ENCODE measurements at places on chromosomes 2 and 18.
A peak's percentile ranks its signal among the peaks of the same experiment; 100 is the strongest.

- no peak for DNase-seq
These were observed 89.0 kb upstream of the KCTD1 start for GRCh38 chr18:26637324-26637723.

DNA sequence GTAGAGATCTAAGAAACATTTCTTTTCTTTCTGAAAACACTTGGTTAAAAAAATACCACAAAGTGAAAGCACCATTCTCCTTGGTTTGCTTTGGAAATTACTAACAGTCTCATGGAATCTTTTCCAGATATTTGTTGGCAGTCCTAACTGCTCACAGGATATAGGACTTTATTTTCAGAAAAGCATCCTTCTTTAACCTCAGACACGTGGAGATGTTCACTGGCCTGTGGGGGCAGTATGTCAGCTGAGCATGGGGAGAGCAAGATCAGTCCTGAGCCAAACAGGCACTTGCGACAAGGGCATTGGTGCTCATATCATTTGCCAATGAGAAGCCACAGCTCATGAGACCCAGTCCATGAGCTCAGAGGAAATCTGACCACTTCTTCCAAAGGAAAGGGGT, 371.9 kb downstream of the NBAS start:
- no peak for DNase-seq

GRCh38 chr18:9401176-9401575, 66.6 kb downstream of the TWSG1 start:
- DNase-seq = no peak

DNA sequence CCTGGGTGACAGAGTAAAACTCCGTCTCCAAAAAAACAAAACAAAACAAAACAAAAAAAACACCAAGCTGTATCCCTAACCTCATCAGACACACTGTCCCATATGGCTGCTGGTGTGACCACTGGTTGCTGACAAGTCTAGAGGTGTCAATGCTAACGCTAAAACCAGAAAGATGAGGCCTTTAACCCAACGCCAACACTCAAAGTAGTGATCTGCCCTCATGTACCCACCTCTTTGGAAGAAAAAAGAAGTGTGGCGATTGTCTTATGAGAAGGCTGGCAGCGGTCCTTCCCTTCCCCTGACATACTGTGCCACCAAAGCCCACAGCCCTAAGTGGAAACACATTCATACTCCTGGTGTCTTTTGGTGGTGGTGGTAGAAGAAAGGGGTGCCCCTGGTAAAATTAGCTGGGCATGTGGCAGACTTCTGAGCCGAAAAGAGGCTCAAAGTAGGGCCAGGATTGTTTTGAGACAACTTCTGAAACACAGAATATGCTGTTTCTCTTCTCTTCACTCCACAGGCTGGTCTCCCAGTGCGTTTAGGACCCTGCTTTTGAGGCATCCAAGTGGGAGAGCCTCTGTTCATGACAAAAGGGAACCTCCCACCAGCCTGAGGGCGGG, 9.8 kb downstream of the SERTAD2 start:
- DNase-seq = no peak

GRCh38 chr2:134610871-134611270, 107.9 kb downstream of the TMEM163 start:
- DNase-seq = no peak

- no peak for DNase-seq
These were observed 182.4 kb downstream of the GFPT1 start for GRCh38 chr2:69204654-69205053.

DNA sequence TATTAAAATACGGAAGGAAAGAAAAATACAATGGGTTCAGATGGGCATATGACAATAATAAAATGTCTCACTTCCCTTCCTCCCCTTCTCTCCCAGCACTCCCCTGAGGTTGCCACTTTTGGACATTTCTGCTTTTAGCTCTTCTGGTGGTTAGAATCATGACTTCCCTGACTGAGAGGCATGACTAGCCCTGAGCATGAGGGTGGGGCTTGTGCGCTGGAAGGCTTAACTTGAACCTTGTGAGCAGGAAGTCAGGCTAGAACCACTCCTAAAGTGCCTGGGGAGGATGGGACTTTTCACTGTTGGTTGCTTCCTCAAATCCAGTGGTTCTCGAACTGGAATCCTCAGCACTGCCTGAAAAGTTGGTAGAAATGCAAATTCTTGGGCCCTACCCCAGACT, 19.7 kb upstream of the ARHGAP25 start:
- DNase-seq = no peak

DNA sequence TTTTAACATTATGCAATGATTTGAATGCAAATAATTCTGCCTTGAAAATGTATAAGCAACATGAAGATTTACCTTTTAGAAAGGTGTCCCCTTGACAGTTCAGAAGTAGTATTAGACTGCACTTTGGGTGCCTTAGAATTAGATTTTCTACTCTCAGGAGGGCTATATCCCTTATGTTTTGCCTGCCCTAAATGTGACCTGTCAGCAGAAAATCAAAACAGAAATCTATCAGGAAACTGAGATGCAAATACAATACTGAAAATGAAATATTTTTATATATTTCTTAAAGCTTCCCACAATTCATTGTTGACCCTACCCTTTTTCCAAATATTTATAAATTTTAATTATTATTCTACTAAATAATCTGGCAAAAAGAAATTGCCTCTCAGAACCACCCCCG, 61.5 kb downstream of the TRIP12 start:
- no peak for DNase-seq

GRCh38 chr2:148684507-148684906, 40.0 kb downstream of the EPC2 start:
- no peak for DNase-seq

DNA sequence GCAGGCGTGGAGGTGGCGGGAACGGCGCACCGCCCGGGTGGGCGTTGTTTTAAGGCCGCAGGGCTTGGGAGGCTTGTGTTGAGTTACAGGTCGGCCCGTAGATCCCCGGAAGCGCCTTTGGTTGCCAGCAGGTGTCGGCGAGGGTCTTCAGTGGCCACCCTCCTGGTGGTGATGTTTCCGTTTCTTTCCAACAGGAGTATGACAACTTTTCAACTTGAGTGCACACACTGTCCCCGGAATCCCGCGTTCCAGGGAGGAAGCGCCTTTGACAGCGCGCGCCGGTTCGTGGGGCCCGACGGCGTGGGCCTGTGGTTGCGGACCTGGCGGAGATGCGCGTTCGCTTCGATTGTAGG, 1.0 kb upstream of the HDAC4 start:
- peak; percentile 34 for DNase-seq

- no peak for DNase-seq
These were observed 34.4 kb upstream of the FZD7 start for GRCh38 chr2:201999279-201999678.

DNA sequence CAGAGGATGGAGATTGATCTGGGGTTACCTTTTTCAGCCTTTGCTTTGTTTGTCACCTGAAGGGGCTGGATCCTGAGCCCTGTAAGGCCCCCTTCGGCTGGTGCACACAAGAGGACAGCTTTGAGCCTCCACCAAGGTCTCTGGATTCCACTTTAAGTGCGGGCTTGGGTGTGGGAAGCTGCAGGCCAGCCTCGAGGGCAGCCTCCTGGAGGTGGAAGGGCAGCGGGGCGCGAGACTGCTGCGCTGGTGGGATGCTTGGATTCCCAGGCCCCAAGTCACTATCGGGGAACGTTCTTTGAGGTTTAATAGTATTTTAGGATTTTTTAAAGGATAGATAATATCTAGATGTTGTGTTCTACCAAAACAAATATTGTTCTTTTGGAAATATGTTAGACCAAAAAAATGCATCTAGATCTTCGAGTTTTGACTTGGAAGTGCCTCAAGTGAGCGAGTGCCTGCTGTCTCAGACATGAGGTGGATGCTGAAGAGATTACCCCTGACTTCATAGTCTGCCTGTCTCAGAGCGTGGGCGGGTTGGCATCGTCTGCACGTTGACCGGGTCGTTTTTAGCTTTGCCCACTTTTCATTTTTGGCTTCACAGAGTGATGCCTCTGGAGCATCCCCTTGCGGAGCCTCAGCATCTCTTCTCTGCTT, 113.8 kb downstream of the AGAP1 start:
- DNase-seq = no peak

- no peak for DNase-seq
These were observed 427.3 kb downstream of the THSD7B start for GRCh38 chr2:137192366-137193310.

- DNase-seq = no peak
These were observed 42.7 kb upstream of the PAIP2B start for GRCh38 chr2:71269511-71270090.

DNA sequence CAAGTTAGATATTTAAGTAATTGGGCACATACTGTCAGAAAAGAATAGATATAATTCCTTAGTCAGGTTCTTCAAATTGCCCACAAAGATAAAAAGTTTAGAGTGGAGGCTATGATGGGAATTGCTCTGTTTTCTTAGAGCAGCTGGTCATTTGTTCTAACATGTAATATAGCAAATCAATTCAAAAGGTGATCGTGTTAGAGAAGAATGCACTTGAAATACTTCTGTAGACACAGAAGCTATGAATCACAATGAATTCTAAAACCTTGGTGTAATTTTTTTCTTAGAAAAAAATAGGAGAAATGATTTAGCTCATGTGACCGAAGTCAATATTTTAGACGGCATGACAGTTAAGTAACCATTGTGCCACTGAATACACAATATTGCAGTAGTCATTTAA, 918.1 kb upstream of the LRATD1 start:
- DNase-seq = no peak

DNA sequence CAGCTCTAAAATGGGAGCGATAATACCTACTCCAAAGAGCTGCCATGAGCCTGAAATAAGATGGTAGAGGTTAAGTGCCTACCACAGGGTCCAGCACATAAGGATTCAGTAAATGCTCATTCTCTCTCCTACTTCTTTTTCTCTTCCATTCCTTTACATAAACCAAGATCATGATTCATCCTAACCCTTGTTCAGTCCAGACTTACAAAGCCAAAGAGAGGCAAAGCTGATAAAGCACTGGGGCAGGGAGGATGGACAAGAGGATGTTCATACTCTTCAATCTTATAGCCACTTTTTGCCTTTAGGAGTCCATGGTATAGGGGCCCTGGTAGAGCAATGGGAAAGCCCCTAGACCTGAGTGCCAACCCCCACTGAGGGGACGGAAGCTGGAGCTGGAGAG, 75.6 kb upstream of the PKDCC start:
- no peak for DNase-seq

- no peak for DNase-seq
These were observed 15.6 kb downstream of the COLEC12 start for GRCh38 chr18:484749-485464.

DNA sequence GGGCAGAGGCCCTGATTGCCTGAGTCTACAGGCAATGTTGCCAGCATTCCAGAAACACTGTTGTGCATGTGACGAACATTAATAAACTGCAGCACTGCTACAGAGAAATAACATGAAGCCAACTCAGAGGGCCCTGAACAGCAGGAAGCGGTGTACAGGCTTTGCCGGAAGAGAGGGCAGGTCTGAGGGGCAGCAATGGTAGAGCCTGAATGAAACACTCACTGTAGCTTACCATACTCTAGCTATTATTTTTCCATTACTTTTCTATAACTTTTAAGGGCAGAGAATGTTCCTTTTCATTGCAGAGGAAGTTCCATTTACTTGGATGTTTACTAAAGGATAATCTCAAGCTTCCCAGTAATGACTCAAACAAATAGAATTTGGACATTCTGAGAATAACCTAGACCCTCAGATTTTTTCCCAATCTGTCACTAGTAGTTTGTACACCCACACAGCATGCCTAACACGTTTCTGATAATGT, 150.4 kb downstream of the MTX2 start:
- no peak for DNase-seq

GRCh38 chr2:189593115-189593514, 12.5 kb upstream of the SLC40A1 start:
- no peak for DNase-seq

- no peak for DNase-seq
These were observed 319.3 kb upstream of the MMADHC start for GRCh38 chr2:149906886-149907285.

DNA sequence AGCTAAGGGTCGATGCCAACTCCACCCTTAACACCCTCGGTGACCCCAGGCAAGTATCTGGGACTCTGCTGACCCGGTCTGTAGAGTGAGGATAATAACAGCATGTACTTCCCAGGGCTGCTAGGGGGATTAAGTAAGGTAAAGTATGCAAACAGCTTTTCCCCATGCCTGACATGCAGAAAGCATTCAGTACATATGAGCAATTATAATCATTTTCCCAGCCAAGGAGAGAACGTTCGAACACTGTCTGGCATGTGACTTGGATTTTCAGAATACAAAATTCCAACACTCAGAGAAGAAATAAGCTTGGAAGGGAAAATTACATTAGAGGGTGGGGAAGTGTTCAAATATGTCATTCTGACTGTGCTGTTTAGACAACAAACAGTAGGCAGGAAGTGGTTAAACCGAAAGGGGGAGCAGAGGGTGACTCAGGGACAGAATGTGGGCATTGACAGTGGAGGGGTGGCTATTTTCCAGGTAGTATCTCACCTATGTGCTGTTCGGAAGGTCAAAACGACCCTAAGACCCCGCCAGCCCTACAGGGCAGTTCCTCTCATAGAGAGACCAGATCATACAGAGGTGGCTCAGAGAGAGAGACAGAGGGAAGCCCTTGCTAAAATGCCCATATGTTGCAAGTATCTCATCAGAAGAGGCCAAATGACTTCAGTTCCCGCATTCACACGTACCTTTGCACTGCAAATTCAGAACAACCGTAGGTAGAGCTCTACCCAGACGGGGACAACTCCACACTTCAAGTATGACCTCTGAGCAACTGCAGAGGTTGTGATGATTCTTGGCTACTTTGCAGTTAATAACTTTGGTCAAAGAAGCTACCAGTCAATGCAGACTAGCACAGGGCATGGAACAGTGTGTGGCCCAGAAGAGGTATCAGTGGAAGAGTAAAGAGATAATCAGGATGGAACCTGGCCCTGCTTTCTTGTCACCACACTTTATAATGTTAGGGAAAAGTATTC, 14.8 kb downstream of the ASPRV1 start:
- peak; percentile 19 for DNase-seq

- DNase-seq = no peak
These were observed 337.6 kb downstream of the IRS1 start for GRCh38 chr2:226461981-226462380.

GRCh38 chr2:204477358-204477950, 67.8 kb upstream of the PARD3B start:
- DNase-seq = no peak

- no peak for DNase-seq
These were observed 490.6 kb downstream of the THSD7B start for GRCh38 chr2:137255990-137256389.

GRCh38 chr2:45855374-45855773, 203.9 kb downstream of the PRKCE start:
- no peak for DNase-seq

DNA sequence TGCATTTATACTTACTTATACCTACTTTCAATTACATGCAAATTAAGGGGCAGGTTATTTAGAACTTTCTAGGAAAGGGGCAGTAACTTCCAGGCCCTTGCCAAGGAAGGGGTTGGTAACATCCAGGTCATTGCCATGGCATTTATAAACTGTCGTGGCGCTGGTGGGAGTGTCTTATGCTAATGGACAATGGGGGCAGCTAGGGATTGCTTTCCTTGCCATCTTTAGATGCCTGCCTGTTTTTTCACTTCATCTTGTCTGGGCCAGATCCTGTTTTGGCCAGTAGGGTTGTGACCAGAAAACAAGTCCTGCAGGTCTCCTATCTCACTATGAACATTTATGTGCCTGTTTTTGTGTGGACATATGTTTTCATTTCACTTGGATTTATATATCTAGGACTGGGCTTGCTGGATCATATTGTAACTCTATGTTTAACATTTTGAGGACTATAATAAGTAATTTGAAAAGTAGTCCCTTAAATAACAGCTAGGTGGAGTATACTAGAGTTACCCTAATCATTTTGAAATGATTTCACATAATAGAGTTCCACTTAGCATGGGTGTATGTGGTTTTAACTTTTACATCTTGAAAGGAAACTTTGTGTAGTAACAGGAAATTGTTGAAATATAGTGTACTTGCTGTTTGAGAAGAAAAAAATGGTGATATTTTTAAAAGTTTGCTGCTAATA, 56.1 kb downstream of the LCLAT1 start:
- no peak for DNase-seq
